ENCODE measurements at places on chromosomes 4 and X.

- no peak for DNase-seq
Observed at GRCh38 chr4:25928379-25929297, 14.6 kb downstream of the SMIM20 start.

- no peak for DNase-seq
Observed at GRCh38 chrX:24607616-24608015, 39.5 kb downstream of the PCYT1B start.

DNA sequence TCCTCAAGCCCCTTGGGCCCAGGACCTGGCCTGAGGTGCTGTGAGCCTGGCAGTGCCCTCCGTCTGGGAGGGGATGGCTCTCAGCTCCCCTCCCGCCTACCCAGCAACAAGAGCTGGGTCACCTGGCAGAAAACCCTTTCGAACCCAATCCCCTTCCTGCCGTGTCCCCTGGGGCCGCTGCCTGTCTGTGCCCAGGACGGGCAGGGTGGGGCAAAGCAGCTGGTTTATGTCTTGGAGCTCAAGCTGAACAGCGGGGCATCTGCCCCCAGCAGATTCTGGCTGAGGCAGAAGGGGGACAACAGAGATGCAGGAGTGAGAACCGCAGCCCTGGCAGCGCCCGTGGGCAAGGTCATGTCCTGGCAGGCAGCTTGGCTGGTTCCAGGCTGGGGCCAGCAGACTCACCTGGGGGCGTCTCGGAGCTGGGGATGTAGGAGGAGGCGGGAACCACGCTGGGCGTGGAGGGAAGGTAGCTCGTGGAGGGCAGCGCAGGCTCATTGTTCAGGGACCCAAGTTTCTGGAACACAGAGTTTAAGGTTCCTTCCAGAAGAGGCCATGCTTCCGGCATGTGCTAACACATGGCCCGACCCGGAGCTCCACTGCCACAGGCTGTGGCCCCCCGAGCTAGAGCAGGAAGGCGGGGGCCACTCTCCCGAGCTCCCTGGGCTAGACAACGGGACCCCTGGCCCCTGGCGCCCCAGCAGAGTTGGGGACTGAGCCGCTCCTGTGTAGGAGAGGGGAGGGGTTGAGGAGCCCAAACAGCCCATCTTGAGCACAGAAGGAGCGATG lies 24.2 kb downstream of the NELFA start:
- DNase-seq, result no peak

DNA sequence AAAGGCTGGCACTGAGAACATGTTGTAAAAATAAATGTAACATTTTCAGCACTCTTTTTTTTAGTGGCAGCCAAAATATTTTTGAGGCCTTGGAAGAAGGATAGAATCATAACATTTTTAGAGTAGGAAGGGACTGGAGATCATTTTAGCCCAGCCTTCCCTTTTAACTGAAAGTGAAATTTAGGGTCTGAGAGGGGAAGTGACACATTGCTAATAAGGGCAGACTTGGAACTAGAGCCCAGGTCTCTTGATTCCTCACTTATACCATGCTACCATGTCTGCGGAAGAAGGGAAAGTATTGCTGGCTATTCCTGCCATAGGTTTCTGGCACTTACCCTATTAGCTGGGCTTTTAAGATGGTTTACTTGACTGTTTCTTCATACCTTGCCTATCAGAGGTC lies 4.8 kb downstream of the WDR44 start:
- no peak for DNase-seq

DNA sequence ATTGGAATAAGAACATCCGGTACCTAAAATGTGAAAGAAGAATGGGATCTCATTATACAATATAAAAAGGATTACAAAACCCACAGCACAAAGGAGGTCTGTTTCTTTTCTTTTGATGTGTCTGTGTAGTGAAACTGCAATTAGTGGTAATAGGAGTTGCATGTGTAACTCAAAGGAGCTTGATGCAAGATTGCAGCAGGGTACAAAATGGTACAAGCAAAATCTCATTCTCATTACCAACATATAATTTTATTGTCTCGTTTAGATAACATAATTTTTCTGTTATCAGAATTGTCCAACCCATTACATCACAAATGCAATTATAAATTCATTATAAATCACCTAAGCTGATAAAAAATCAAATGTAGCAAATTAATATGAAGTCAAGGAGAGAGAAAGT lies 47.1 kb upstream of the CCSER1 start:
- no peak for DNase-seq

DNA sequence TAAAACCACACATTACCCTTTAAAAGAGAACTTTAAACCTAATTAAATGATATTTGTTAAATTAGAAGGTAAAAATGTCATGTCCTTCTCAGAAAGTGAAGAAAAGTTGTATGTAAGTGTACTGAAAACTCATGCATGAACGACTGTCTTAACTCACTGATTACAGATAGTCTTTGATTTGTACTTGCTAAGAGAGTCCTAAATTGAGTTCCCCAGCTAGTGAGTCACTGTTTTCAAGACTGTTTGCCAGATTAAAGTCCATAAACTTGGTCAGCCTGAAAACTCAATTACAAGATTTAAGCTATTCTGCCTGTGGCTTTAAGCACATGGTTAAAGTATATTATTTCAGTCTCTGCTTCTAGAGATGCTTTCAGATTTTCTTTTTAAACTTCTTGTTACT lies 124.9 kb upstream of the ZCCHC13 start:
- DNase-seq, result no peak

- DNase-seq, result no peak
Observed at GRCh38 chrX:87664381-87664780, 146.8 kb downstream of the KLHL4 start.

GRCh38 chr4:174521800-174522182 lies 497 bp downstream of the HPGD start:
- DNase-seq, result no peak

- DNase-seq, result no peak
Observed at GRCh38 chrX:118764122-118764521, 36.7 kb downstream of the IL13RA1 start.
